ENCODE measurements at places on chromosomes 13 and 19.

DNA sequence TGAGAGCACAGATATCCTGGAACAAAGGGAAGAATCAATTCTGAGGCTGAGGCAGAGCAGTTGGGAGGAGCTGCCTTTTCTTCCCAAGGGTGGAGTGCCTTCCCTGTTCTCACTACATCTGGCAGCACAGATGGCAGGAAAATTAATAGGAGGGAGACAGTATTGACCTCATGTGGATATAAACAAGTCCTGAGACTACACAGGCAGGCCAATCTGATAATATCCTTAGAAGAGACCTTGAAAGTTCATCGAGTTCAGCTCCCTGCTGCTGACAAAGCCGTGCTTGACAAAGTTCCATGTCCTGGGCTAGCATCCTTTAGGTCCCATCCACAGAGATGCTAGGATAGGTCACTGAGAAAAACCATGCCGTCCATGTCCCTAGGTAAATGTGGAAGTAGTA is 1451.5 kb downstream of the EFNB2 start:
- DNase-seq, result no peak

DNA sequence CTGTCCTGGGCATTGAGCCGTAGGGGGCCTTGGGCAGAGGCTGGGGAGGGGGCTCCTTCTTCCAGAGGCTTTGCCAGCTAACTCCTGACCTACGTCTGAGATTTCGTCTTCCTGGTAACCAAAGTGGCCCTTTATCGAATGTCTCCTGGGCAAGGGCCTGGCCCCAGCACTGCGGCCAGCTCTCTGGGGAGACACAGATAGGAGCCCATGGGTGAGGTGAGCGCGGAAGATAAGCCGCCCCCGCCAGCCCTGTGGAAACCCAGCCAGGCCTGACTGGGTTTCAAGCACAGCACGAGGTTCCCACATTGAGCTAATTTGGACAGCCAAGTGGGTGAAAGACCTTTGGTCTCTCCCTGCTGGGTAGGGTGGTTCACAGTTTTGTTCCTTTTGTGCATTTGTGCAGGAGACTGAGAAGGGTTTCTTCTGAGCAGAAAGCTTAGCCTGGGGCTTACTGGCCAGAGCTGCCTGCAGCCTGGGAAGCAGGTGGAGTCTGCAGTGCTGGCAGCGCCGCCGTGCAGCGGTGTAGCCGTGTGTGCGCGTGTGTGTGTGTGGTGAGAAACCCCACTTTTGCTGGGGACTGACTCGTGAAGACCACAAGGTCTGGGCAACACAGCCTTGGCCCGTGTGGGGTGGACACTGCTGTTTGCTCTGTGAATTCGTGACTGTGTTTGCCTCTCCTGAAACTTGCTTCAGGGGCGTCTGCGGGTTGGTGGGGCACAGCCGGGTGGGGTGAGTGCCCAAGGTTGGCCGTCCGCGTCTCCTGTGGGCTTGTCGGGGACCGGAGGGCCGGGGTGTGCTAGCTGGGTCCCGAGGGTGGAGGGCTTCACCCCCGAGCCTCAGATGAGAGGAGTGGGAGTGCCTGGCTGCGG is 2.5 kb downstream of the BSG start:
- DNase-seq, result no peak

GRCh38 chr13:77406644-77407440 is 79.9 kb upstream of the MYCBP2 start:
- DNase-seq, result no peak

GRCh38 chr19:1941146-1942077 is at the start of gene CSNK1G2:
TSS of gene CSNK1G2 (plus strand) at chr19:1941172. CDS start at chr19:1969773, 28,601 bp downstream.
- no peak for DNase-seq

GRCh38 chr13:33454844-33455705 is 169.5 kb upstream of the STARD13 start:
- DNase-seq, result no peak

- no peak for DNase-seq
Measured at GRCh38 chr13:39605677-39606320, 2.8 kb upstream of the LHFPL6 start.

GRCh38 chr13:95361686-95362085 is 60.4 kb upstream of the ABCC4 start:
- DNase-seq, result no peak

- peak; percentile 61 for DNase-seq
Measured at GRCh38 chr19:35514282-35514809, 897 bp upstream of the DMKN start.

DNA sequence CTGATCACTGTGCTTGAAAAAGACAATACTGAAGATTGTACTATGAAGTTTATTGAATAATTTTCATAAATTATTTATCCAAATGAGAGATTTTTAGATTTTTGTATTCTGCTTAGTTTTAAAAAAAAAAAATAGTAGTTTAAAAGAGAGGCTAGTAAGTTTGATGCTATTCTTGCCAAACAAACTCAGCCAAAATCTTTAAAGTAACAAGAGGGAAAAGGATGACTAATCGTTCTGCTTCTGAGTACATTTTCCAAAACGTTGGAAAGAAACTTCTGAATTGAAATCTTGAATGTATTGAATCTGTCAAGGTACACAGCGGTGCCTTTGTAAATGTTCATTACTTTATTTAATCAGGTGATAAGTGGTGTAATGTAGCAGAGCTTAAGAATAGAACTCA is 34.4 kb downstream of the NUP58 start:
- no peak for DNase-seq

DNA sequence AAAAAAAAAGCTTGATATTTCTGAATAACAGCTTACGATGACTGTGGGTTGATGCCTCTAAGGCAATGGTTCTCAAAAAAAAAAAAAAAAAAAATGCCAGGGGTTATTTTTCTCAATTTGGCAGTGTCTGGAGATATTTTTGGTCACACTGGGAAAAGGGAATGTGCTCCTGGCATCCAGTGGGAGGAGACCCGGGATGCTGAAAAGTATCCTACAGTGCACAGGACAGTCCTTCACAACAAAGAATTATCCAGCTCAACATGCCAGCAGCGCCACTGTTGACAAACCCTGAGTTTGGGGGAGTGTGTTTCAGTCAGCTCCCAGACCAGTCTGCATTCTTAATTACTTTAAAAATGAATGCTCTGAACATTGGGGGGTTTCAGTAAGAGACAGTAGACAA is 54.5 kb downstream of the FLT3 start:
- DNase-seq, result no peak

DNA sequence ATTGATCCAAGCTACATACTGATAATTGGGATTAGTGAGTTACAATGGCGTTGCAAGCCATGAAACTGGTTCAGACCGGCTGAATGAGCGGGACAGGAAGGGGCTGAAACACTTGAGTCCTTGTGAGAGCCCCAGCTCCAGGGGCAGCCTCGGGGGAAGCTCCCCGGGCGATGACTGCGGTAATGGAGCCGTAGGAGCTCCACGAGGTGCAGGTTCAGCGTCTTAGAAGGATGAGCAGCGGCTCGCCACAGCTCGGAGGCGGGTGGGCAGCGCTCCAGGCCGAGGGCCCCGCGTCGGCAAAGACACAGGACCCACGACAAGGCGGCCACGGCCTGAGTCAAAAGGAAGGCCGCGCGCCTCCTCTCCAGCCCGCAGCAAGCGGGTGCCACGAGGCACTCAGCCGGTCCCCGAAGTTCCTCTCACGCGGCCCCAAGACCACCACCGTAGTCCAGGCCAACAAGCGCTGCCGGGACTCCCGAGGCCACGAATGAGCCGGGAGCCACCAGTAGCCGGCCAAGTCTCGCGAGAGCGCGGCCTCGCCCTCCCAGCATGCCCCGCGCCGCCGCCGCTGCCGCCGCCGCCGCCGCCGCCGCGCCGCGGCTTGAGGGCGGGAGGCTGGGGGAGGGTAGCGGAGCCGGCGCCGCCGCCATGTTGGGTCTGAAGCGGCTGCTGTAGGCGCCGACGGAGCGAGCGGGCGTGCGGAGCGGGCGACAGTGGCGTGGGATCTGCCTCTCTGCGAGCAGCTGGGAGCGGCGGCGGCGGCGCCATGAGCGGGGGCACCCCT is at the start of gene LSM14A:
TSS of gene LSM14A (plus strand) at position 628 of the 784 bp plus-strand sequence. CDS start at position 767, 139 bp downstream.
- peak; percentile 92 for DNase-seq

DNA sequence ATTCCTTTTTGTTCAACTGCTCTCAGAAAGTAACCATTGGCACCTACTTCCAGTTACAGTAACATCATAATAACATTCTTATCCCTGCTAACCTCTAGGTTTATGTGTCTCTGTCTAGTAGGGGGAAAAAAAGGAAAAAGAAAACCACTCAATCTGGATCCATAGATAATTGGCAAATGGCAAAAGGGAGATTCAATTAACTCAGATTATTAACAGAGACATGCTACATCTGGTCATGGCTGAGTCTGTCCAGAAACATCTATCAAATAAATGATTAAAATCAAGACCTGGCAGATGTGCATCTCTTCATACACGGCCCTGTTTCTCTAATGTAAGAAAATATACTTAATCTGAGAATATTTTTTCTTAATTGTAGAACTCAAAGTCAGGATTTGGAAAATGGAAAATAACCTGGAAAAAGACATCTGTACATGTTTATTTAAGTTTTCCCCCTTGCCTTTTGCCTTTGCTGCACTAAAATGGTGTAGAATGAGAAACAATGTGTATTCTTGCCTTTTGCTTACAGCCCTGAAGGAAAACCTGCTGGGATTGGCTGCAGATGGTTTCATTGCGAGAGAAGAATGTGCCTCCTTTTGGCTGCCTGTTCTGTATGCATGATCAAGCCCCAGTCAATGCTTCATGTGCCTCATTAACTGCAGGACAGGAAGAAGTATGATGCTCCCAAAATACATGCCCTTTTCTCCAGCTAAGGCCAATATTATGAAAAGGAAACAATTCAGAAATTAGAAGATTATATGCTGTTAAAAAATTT is 921.6 kb upstream of the PCDH20 start:
- peak; percentile 27 for DNase-seq

DNA sequence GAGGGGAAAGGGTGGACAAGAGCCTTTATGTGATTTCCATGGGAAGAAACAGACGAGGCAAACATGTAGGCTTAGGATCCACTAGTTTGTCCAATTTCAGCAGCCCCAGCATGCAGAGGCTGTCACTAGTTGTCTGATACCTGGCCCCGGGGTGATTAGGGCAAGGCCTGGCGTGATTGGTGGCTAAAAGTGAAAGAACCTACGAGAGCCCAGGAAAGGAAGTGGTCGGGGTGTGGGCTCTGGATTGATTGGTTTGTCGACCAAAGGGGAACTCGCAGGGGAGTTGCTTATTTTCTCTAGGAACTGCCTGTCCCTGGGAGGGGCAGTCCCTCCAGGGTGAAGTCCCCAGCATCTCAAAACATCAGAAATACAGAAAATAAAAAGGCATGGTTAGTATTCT is 64.2 kb upstream of the UQCRFS1 start:
- DNase-seq, result peak; percentile 82

GRCh38 chr19:49878744-49879070 is 1.2 kb downstream of the TBC1D17 start:
- no peak for DNase-seq

DNA sequence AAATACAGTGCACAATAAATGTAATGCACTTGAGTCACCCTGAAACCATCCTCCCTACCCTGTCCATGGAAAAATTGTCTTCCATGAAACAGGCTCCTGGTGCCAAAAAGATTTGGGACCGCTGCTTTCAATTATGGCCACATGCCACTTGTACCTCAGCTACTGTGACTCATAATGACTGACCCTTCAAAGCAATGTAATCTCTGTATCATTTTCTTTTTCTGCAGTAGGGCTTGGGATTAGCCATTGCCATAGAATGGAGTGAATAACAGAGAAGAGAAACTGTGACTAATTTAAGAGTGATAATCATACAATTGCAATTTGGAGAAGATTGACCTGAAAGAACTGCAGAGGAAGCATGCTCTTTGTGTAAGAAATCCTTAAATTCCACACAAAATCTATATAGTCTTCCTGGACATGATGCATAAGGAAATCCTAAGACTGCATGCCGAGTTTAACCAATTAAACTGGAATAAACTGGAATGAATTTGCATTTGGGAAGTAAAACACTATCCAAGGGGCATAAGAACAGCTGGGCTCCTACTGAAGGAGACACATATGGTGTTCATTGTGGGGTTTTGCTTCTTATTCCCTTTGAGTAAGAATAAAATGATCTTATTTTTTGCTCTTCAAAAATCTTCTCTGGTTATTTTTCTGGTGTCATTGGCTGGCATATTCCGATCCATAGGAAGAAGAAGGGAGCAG is 59.5 kb upstream of the SLC7A1 start:
- no peak for DNase-seq

- DNase-seq, result peak; percentile 71
Measured at GRCh38 chr19:18915639-18916038, 3.5 kb downstream of the COPE start.

- no peak for DNase-seq
Measured at GRCh38 chr13:40599124-40599523, 67.3 kb downstream of the FOXO1 start.

GRCh38 chr13:41408121-41408520 is 49.2 kb upstream of the RGCC start:
- no peak for DNase-seq

DNA sequence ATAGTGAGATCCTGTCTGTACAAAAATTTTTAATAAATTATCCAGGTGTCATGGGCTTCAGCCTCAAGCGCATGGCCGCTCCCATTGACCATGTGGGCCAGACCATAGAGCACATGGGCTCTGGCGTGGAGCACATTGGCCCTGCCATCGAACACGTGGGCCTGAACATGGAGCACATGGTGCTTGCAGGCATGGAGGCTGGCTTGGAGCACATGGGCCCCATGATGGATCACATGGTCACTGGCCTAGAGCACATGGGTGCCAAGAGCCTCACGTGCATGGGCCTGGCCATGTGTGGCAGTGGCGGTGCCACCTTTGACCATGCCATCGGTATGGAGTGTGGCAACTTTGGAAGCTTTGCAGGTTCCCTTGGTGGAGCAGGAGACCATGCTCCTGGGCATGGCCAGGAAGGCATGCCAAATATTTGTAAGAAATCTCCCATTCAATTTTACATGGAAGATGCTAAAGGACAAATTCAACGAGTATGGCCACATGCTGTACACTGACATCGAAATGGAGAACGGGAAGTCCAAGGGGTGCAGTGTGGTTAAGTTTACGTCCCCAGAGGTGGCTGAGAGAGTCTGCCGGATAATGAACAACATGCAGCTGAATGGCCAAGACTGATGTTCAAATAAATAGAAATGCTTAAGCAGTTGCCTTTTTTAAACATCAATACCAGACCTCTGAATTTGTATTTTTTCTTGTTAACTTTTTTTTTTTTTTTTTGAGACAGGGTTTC is 21.3 kb upstream of the SLC1A5 start:
- no peak for DNase-seq

DNA sequence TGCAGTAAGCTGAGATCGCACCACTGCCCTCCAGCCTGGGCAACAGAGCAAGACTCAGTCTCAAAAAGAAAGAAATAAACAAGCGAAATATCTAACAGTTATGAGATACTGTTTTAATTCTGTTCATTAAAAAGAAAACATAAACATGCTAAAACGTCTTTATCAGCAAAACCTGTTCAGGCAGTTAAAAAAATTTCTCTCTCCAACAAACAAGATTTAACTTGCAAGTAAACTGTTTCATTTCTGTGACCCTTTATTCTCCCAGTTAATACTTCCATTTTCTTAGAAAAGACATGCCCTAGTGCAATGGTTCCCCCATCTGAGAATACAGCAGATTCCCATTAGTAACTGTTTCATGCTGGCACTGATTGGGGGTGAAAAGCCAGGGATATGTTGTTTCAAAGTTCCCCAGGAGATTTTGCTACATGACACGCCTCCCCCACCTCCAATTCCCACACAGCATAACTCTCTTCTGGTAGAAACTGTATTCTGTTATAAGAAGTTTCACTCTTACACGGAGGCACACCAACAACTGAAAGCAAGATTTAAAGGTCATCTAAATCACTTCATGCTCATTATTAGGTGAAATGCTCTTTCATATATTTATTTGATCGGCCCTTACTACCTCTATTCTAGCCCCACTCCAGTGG is 24.4 kb downstream of the ELF1 start:
- DNase-seq, result no peak

All from H9 (cell line).